A172 (cell line): ENCODE measurements at places on chromosomes 3 and 15. TPM values are rescaled to one million over a fixed set of nuclear protein-coding genes. Genes with fewer than 3 reads are reported as not detected.

The SI gene
- total RNA-seq: not detected in 2 replicates

The LRTM1 gene
- not detected in 2 replicates for total RNA-seq

The MORC1 gene
- total RNA-seq: not detected in 2 replicates

The MYZAP gene
- 3.2 and 4.3 TPM in 2 replicates for total RNA-seq

The RARRES1 gene
- total RNA-seq: not detected in 2 replicates

The UCN2 gene
- 1.3 and 5.0 TPM in 2 replicates for total RNA-seq

The IGF2BP2 gene
- total RNA-seq: 29.7 and 32.8 TPM in 2 replicates

DNA sequence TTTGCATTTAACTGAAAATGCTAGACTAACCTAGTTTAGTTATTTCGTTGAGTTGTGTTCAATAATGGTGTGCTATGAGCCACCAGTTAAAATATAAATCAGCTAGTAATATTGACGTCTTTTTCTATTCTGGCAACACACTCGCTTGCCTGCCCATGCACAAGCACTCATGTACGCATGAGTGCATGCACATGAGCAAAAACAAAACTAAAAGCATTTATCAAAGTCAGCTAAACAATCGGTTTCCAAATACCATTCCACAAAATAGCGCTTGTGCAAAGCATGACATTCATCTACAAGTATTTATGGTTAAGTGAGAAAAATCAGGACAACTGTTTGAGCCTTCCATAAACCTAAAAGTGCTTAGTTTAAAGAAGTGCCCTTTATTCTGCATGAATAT is 13.1 kb upstream of the SAMMSON start:
- DNase-seq: no peak

DNA sequence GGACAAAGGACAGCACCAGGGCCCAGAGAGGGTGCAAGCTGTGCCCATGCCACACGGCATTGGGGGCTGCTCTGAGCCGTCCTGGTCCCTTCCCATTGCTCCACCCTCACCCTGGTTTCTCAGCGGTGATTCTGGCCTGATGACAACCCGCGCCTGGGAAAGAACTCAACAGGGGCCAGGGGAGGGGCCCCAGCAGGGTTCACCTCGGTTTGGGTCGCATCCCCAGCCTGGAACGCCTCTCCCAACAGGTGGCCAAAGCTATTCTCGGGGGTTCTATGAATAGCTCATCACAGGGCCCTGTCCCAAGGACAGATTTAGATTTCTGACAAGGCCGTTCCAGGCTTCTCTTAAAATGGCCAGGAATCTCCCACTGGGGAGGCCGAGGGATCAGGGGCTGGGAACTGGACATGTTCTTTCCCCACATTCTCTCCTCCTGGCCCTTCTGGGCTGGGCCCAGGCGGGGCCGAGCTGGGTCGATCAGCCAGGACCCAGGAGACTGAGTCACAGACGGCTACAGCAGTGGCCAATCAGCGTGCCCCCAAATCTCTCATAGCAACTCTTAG is 17.9 kb downstream of the GRIP2 start:
- DNase-seq: no peak

- no peak for DNase-seq
Observed at GRCh38 chr3:10515884-10516495, 10.6 kb upstream of the ATP2B2 start.

- no peak for DNase-seq
Observed at GRCh38 chr3:37510755-37511154, 336.4 kb upstream of the LRRFIP2 start.

GRCh38 chr3:41138146-41138545 is 61.2 kb upstream of the CTNNB1 start:
- DNase-seq: no peak

DNA sequence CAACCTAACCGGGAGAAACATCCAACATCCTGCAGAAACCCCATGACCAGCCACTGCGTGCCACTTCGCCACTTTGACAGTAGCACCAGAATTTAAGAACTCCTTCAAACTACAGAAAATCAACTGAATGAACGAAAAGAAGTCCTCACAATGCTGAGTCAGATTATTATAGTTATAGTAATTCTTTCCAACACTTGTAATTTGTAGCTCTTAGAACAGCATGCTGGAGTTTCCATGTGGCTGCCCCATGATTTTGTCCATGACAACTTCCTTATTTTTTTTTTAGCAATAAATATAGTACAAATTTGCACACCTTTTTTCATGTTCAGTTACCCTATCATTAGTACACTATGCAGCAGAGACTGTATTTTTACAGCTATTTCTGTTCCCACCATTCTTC is 26.1 kb upstream of the SSR3 start:
- DNase-seq: no peak

GRCh38 chr15:35717721-35718120 is 171.8 kb upstream of the DPH6 start:
- DNase-seq: no peak

- DNase-seq: no peak
Observed at GRCh38 chr3:124784686-124785382, 54.6 kb downstream of the UMPS start.

GRCh38 chr3:142982038-142982773 is 18.7 kb upstream of the PAQR9 start:
- DNase-seq: no peak

DNA sequence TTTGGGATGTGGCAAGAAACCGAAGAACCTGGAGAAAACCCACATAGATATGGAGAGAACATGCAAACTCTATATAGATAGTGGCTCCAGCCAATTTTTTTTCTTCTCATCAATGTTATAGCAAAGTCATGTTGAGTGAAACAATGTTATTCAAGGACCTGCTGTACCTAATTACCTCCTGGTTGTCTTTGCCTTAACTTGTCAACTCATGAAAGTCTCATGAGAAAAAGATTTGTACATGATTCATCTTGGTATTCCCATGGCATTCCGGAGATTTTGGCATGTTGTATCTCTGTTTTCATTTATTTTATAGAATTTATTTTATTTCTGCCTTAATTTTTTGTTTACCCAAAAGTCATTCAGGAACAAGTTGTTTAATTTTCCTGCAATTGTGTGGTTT is 303.8 kb upstream of the CDIN1 start:
- no peak for DNase-seq

DNA sequence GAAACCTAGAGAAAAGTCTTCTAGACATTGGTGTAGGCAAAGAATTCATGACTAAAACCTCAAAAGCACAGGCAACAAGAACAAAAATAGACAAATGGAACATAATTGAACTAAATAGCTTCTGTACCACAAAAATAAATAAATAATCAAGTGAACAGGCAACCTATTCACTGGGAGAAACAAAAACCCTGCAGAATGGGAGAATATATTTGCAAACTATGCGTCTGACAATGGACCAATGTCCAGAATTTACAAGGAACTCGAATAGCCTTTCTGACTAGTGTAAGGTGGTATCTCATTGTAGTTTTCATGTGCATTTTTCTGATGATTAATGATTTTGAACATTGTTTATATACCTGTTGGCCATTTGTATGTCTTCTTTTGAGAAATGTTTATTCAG is 37.0 kb upstream of the GCSAM start:
- DNase-seq: no peak

- DNase-seq: no peak
Observed at GRCh38 chr3:159560214-159560979, 428.2 kb upstream of the IL12A start.

DNA sequence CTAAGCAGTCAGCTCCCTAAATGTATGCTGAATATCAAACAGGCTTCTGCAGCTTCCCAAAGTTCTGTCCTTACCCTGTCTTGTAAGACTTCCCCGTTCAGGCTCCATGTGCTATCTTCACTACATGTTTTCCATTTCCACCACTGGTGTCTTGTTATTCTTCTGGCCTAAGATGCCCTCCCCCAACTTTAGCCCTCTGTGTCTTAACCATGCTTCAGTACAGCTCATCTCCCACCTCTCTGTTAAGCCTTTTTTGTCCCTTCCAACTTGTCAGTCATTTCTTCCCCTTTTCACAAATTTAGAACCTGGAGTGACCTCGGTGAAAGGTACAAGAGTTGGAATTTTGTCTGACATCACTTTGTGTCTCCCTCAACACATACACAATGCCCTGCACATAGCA is 151.7 kb upstream of the TBL1XR1 start:
- no peak for DNase-seq
